Smooth muscle cell of the coronary artery (primary cell): ENCODE measurements at places on chromosomes 16 and 17. TPM values are rescaled to one million over a fixed set of nuclear protein-coding genes. Genes with fewer than 3 reads are reported as not detected.

EPOP gene
- 0.12 and 0.90 TPM in 2 replicates for total RNA-seq

SUZ12 gene
- total RNA-seq = 6.0 and 12.6 TPM in 2 replicates

IL17C gene
- total RNA-seq = 0.15 TPM in 1 of 2 replicates, not detected in the other

CSH2 gene
- not detected in 2 replicates for total RNA-seq

TBC1D26 gene
- total RNA-seq = under 0.01 and 0.08 TPM in 2 replicates

CCDC154 gene
- total RNA-seq = 0.08 and 0.70 TPM in 2 replicates

COL1A1 gene
- total RNA-seq = 1,618 and 2,280 TPM in 2 replicates

SLC38A8 gene
- not detected in 2 replicates for total RNA-seq
